Forelimb muscle (tissue), 1 donor: ENCODE measurements at places on chromosomes 3 and 15. TPM values are rescaled to one million over a fixed set of nuclear protein-coding genes. Genes with fewer than 3 reads are reported as not detected.

GRCh38 chr3:152937234-152937633 is 102.3 kb downstream of the P2RY1 start:
- no peak for DNase-seq

Gene CFAP92
- 1.1 TPM for polyA plus RNA-seq

Gene A4GNT
- not detected for polyA plus RNA-seq

DNA sequence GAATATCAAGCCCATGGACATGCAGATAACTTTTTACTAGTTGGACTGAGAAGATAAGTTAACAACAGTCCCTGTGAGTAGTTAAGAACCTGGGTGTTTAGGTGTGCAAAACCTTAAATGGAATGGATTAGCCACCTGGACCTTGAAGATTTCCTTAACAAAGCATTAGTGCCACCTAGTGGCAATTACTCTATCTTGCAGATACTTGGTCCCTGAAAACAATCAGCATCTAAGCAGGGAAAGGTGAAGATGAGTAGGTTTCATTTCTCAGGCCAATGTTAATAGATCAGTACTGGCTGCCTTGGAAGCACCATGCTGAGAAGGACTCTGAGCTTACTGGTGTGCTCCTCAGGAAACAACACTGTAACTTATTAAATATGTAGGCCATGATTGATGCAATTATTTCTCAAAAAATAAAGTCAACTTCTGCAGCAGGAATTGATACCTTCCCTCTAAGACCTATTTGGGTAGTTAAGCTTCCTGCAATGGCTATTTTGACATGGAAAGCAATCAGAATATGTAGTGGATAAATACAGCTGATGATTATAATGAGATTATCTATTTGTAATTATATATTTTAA is 329.4 kb downstream of the TBC1D5 start:
- DNase-seq: no peak

- DNase-seq: no peak
Measured at GRCh38 chr3:117734496-117734895, 1024.9 kb downstream of the TUSC7 start.

DNA sequence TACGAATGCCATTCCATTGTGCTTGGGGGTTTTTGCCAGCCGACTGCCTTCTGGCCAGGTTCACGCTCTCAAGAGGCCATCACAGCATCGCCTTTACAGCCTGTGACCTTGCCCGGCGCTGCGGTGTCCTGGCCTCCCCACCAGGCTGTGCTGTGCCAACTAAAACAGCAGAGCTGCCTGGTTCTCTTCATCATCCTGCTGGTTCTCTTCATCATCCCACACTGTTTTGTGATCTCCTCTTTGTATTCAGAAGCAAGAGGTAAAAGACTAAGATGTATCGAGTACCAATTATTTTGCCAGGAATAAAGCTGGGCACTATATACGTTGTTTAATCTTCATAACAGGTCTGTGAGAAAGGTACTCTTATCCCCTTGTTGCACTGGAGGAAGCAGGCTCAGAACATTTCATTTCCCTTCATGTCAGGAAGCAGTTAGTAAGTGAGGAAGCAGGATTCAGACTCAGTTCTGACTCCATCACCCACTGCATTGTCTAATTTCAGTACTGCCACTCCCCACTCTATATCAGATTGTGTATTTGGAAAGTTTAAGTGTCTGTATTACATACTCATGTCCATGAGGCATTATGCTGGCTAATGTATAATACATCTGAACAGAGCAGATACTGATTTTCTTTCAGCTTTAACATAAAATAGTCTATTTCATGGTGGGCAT is 92.7 kb downstream of the LRRC28 start:
- no peak for DNase-seq

GRCh38 chr3:138434276-138434874 is at the start of gene ESYT3:
TSS of gene ESYT3 (plus strand) at chr3:138434616. CDS start at chr3:138434799, 183 bp downstream.
- DNase-seq: no peak

GRCh38 chr15:88708655-88709054 is 69.8 kb downstream of the ISG20 start:
- no peak for DNase-seq
